ENCODE measurements at places on chromosomes 5 and 9.

GRCh38 chr5:155274484-155274883 lies 260.9 kb downstream of the KIF4B start:
- DNase-seq: no peak

DNA sequence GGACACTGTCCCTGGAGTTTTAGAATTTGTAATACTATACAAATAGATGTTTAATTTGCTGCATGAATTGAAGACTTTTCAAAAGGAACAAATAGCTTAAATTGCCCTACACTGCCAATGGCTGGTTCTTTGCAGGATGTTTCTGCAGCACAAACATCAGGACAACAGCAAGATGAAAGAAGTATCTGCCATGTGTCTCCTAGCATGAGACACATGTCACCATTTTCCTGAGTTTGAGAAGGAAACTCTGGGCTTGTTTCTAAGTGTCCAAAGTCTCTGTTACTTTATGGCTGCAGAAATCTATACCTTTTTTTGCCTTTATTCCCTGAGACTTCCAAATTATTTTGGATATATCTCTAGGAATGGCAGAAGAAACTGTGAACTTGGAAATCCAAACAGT lies 623 bp upstream of the OR13F1 start:
- DNase-seq: no peak

DNA sequence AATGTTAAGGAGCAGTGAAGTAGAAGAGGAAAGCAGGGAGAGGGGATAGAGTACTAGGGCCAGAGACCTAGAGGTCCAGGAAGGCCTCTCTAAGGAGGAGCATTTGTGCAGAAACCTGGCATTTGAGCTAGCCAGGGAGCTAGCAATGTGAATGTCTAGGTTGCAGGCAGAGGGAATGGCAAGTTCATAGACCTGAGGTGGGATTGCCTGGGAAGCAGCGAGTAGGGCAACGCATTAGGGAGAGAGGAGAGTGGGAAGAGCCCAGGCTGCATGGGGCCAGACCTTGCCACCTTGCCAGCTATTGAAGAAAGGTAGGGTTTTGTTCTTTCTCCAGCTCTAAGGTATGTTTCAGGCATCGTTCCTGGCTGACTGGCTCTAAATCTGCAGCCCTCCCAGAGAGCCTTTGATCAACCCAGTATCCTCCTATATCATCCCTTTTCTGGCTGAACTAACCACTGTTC lies 54.0 kb downstream of the SLC22A5 start:
- no peak for DNase-seq

- DNase-seq: no peak
Observed at GRCh38 chr9:128136816-128137793, 9.6 kb upstream of the PTGES2 start.

GRCh38 chr9:2466703-2467102 lies 154.9 kb upstream of the VLDLR start:
- no peak for DNase-seq

DNA sequence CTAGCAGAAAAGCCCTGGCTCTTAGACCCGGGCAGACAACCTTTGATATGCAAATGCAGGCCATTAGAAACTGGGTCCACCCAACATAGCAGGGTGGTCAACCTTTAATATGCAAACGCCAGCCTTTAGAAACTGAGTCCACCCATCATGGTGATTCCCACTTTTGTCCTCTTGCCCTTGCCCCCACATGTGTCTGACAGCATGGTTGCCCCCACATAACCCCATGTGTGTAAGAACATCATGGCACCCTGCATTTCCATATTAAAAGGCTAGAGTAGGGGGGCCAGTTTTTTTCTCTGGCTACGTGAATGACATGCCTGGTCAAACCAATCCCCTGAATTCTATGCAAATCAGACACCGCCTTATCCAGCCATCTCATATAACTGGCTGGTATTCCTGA lies 273.2 kb upstream of the PRDM9 start:
- no peak for DNase-seq

DNA sequence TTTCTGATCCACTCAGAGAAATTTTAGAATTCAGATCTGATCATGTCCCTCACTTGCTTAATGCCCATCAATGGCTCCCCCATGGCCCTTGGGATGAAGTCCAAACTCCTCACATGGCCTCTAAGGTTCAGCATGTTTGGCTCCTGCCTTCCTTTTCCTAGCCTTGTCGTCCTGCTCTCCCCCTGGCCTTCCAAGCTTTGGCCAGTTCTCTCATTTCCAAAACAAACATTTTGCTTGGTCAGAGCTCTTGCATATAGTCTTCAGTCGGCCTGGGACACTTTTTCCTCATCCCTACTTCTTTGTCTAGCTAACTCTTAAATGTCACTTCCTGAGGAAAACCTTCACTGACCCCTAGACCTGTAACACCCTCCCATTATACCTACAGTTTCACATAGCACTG lies 37.1 kb upstream of the PPP3R2 start:
- DNase-seq: no peak

GRCh38 chr5:103031607-103032006 lies 88.3 kb downstream of the GIN1 start:
- DNase-seq: no peak

DNA sequence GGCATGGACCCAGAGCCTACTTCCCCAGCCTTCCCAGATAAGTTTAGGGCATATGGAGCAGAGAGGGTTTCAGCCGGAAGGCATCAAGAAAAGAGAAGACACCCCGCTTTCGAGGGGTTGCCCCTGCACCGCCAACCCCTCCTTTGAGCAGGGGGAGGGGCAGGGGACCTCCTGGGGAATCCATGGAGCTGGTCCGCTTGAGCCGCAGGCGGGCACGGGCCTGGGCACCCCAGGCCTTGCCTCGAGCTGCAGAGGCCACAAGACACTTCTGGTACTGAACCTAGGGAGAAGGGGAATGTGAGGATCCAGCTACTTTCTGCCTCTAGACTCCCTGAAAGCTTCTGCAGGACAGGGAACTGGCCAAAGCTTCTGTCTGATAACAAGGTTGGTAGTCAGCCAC lies 1.3 kb upstream of the SRA1 start:
- no peak for DNase-seq

- no peak for DNase-seq
Observed at GRCh38 chr5:113213551-113214425, 221.0 kb downstream of the TSSK1B start.

GRCh38 chr9:121839726-121840500 lies 188.5 kb downstream of the DAB2IP start:
- DNase-seq: no peak

DNA sequence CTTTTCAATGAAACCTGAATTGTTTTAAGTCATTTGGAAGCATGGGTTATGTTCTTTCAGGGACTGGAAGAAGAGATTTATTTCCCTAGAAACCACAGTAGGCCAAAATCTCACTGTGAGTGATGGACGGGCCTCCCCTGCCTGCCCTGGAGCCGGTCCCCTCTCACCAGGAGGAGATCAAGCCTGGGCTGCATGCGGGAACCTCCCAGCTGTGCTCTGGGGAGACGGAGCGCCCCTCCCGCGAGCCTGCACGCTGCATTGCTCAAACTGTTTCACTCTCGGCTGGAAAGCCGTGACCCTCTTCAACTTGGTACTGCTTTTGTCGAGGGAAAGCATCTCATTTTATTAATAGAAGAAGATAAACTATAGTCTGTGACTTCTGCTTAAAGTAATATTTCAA lies 85.4 kb downstream of the IRX2 start:
- DNase-seq: no peak

DNA sequence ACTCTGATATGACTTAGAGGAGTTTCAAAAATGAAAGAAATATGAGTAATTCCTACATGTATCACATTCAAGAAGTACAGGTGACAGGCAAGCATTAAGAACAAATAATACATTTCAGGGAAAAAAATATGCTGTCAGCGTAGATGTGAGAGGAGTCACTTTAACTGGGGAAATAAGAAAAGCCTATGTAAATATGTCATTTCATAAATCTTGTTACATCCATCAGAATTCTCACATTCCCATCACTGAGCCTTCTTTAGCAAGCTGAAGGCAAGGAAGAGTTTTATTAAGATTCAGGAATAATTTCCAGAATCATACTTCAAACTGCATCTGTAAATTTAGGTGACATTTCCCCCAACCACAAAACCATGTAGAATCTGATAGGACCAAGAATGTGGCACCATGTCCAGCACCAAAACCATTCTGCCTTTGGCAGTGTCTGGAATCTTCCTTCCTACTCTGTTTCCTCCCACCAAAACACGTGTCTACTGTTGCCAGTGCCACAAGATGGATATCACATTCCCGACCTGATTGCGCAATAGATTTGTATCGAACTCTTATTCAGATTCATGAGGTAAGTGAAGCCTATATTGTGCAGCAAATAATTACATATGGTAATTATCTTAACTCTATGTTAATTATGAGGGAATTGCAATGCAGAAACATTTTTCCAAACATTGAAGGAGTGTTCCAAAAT lies 690.9 kb downstream of the ISL1 start:
- DNase-seq: no peak

GRCh38 chr9:134558124-134558905 lies 83.3 kb upstream of the COL5A1 start:
- DNase-seq: no peak

DNA sequence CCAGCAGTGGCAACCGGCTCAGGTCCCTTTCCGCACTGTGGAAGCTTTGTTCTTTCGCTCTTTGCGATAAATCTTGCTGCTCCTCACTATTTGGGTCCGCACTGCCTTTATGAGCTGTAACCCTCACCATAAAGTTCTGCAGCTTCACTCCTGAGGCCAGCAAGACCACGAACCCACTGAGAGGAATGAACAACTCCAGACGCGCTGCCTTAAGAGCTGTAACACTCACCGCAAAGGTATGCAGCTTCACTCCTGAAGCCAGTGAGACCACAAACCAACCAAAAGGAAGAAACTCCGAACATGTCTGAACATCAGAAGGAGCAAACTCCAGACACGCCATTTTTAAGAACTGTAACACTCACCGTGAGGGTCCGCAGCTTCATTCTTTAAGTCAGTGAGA lies 103.5 kb downstream of the GLIS3 start:
- no peak for DNase-seq

- no peak for DNase-seq
Observed at GRCh38 chr5:132072528-132072927, 1.1 kb upstream of the CSF2 start.

DNA sequence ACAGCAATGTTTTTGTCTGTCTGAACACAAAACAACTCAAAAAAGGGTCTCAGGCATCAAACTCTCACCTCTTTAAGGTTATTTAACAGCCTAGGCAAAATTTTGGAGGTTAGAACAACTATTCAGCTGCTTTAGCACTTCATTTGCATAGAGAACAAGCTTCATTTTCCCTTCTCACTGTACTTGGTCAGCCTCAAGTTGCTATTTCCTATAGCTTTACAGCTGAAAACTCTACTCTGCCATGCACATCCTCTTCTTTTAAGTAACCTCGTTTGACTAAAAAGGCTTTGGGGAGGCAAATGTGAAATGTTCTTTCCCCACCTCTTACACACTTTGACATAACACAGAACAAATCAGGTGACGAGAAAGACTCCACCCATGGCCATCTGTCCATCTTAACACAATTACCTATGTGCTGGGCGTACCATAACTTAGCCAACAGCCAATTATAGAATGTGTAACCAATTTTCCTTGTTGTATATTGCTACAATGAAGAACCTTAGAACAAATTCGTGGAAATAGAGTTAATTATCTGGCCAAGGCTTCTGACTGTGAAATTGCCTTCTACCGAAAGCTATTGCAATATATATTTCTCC lies 195.7 kb downstream of the DCP2 start:
- DNase-seq: no peak

GRCh38 chr5:33937707-33938506 lies 1.7 kb downstream of the RXFP3 start:
- no peak for DNase-seq

- DNase-seq: no peak
Observed at GRCh38 chr5:112014783-112015395, 257.9 kb upstream of the NREP start.

DNA sequence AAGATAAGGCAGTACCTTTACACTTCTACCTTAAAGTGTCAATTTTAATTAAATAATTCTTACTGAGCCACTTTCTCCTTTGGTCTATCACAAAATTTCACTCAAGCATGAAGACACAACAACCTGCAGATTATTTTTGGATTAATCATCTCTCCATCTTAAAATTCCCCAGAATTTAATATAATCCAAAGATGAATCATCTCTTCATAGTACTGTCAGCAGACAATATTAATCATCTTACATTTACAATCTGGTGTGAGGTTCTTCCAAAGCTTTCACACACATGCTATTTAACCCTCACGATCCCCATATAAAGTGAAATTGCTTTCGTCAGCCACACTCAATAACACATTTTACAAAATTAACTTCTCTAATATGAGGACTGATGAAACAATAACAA lies 43.0 kb downstream of the LHFPL2 start:
- no peak for DNase-seq

- no peak for DNase-seq
Observed at GRCh38 chr5:66912787-66913186, 283.8 kb downstream of the CD180 start.

DNA sequence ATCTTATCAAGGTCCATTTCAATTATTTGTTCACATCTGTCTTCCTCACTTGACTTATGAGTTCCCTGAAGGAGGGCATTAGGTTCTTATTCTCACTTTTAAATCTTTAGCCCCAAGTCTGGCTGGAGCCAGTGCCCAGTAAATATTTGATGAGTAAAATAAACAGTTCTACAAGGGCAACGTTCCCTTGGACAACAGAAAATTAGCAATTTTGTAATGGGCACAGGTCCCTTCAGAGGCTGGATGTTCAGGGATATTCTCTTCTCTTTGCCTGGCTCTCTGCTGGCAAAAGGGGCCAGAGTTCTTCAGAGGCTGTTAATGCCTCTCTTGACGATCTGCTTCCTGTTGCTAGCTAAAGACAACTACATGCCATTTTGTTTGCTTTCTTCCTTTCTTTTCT lies 149.7 kb downstream of the SEMA6A start:
- no peak for DNase-seq

DNA sequence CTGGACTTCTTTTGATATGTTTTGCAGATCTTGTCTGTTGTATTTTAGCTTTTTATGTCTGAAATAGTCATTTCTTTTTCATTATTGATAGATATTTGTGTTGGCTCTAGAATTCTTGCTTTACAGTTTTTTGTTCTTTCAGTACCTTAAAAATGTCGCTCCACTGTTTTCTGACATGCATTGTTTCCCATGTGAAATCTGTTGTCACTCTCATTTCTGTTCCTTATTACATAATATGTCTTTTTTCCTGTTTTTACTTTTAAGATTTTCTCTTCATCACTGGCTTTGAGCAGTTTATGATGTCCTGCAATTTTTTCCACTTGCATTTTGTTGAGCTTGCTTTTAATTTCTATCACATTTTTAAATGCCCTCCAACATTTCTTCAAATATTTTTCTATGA lies 270.4 kb upstream of the TARS1 start:
- no peak for DNase-seq

DNA sequence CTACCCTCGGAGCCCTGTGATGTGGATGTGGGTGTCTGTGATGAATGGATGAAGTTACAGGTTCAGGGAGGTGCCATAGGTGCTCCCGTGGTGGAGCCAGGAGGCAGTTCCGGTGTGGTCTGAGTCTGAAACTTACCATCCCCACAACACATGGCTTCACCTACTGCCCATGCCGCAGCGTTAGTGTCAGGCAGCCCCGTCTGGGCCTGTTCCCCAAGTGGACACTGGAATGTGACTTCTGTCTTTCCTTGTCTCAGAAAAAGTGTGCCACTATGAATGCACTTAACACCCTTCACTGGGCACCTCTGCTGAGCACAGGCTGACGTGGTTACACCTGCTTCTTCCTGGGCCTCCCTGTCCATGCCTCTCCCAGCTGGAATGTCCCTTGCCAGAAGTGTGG lies 8.6 kb downstream of the ANKRD33B start:
- DNase-seq: no peak
